Activated CD8-positive, alpha-beta T cell treated with anti-CD3 and anti-CD28 coated beads for 36 hours (primary cell): ENCODE measurements at places on chromosomes 7 and 10. TPM values are rescaled to one million over a fixed set of nuclear protein-coding genes. Genes with fewer than 3 reads are reported as not detected.

The SPDYE11 gene
- total RNA-seq = not detected

The FBXW4 gene
- 37.6 TPM for total RNA-seq

The EMX2 gene
- total RNA-seq = not detected

GRCh38 chr7:139583826-139584553, 60.5 kb downstream of the CLEC2L start:
- no peak overlapping the region for H3K27ac ChIP-seq
- DNase-seq = no peak
- H3K4me3 ChIP-seq = no peak overlapping the region
- no peaks in the 10 kb centered on the region for H3K27me3 ChIP-seq

DNA sequence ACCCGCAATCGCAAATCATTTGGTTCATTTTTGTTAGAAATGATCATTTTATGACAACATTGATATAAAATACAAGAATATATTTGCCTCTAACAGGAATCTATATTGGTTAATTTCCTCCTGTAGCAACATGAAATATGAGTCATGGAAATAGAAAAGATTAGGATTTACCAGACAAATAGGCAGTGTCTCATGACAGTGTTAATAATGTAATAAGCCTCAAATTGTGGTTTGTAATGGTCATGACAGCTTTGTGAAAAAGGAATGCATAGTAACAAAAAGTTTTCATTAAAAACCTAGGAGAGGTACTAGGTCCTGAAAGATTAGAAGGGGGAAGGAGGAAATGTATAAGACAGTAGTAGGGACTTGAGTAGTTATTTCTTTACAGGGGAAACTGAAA, 7.9 kb upstream of the SLK start:
- no peaks in the 10 kb centered on the region for H3K4me1 ChIP-seq
- no peaks in the 10 kb centered on the region for H3K27me3 ChIP-seq
- H3K36me3 ChIP-seq = no peaks in the 10 kb centered on the region
- no peak overlapping the region for H3K4me3 ChIP-seq
- no peak for DNase-seq

DNA sequence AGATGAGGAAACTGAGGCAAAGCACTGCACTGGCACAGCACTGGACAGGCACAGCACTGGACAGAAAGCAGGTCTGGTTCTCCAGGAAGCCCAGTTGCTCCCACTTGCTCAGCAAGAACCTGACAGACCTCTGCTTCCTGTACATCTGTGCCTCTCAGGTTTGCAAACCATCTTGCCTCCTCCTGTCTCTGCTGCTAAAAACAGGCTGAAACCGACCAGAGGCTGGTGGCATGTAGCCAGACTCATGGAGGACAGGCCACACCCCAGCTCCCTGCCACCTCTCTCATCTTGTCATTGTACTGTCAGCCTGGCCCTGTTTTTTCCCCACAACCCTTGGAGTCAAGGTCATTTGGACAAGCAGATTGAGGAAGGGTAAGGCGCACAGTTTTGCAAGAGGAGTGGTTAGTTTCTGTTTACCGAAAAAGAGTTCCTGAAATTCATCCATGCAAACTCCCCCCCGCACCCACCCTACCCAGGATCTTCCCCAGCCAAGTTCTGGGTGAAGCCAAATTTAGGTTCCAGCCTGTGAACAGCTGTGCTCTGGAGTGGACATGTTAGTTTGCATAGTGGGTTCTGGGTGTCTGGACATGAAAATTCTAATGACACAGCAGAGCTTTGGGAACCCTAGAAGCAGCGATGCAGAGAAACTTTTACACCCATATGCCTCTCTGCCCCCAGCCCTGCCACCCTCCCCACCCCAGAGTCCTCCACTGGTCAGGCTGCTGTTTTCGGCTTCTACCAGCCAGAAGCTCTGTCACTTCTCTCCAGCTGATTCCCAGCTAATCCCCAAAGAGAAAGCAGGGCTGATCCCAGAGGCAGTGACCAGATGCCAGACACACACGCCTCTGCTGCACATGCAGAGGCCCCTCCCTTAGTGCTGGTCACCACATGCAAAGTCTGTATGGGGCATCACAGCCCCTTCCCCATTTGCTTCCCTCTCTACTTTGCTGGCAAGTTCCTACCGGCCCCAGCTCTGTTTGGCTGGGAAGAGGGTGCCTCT, 8.5 kb upstream of the C10orf105 start:
- H3K27me3 ChIP-seq = no peaks in the 10 kb centered on the region
- H3K4me3 ChIP-seq = peak overlapping the region; percentile 58
- DNase-seq = peak; percentile 89

- no peak overlapping the region for H3K27ac ChIP-seq
- H3K4me3 ChIP-seq = no peak overlapping the region
- H3K4me1 ChIP-seq = peaks cover 5% of the 10 kb centered on the region
- peaks cover 10% of the 10 kb centered on the region for H3K27me3 ChIP-seq
- H3K36me3 ChIP-seq = no peaks in the 10 kb centered on the region
- DNase-seq = no peak
Observed at GRCh38 chr10:1295756-1296480, 239.7 kb downstream of the WDR37 start.
